Activated effector memory CD4-positive, alpha-beta T cell treated with Interleukin-2 at 50 U/mL for 16 hours (primary cell): ENCODE measurements at places on chromosomes 16 and 17.

DNA sequence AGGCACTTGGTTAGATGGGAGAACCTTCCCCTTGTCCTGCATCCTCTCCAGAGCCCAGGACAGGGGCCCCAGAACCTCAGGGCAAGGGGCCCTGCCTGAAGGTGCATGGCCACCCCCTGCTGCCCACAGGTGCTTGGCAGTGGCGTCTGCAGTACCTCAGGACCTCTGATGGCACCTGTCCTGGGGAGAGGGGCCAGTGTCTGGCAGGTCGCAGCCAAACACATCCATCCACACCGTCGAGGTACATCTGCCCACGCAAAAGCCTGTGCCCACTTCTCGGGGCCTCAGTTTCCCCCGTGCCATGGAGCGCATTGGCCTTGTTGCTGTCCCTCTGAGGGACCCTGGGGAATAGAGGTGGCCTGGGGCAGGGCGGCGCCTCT is 9.3 kb downstream of the MAP2K3 start:
- no peak for DNase-seq

GRCh38 chr16:84308120-84308519 is 13.4 kb downstream of the WFDC1 start:
- DNase-seq, result no peak

DNA sequence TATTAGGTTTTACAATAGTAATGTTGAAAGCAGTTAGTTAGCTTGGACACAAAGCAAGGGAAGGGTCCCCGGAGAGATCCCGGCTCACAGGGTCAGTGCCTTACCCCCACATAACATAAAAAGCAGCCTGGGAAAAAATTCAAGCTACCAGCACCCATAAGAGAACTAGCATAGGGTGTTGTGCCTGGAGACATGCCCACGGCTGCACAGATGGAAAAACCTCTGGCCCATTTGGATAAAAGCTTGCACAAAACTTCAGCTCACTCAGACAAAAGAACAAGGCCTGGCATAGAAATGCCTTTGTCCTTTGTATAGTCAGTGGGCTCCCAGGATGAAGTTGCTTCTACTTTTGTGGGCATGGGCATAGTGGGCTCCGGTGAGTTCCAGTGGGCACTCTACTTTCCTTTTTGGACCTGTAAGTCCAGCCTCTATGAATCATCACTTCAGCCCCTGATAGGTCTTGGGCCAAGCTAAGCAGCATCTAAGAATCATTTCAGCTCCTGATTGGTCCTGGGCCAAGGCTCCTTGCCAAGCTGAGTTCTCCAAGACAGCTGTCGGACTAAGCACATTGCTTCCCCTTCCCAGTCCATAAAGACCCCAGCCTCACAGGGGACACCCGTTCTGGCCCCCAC is 1.3 kb upstream of the RDM1 start:
- no peak for DNase-seq

- no peak for DNase-seq
Measured at GRCh38 chr17:16269658-16270057, 52.6 kb downstream of the PIGL start.

- no peak for DNase-seq
Measured at GRCh38 chr16:69049146-69049545, 56.3 kb upstream of the HAS3 start.

DNA sequence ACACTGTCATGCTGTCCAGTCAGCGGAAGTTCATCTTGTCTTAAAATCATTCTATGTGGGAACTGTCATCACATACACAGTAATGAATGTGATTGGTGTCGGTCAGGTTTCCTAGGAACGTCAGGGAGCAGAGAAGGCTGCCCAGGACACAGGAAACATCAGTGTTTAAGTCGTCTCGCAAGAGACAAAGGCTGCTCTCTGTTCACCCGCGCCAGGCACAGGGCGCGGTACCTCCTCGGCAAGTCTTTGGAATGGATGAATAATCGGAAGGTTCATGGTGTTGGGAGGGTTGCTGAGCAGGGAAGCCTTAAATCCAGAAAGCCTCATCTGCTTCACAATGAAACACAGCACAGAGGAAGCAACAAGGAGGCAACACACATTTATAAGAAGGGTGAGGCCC is 148.2 kb downstream of the CPPED1 start:
- no peak for DNase-seq

- peak; percentile 36 for DNase-seq
Measured at GRCh38 chr17:76968707-76969597, 100.7 kb downstream of the MGAT5B start.

DNA sequence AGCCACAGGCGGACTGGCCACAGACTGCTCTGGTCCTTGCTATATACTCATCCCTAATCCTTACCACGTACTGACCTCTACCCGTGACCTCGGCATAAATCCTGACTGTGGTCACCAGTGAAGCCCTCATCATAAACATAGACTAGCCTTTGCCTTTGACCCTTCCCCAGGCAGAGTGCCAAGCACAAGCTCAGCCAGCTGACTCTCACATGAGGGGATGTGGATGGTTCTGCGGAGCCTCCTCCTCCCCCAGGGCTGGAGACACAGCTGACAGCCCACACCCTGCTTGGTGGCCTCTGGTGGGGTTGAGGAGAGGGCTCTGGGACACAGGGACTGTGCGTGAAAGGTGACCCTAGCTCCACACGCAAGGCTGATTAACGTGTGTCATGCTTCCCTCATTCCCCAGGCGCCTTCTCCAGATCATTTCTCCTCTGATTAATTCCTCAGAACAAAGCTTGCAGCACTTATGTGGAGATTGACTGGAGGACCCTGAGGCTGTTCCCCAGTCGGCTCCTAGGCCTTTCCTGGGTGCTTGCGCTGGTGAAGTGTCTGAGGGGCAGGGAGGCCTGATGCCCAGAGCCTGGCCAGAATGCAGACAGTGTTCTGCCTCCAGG is 241.5 kb upstream of the NLRP1 start:
- DNase-seq, result no peak

DNA sequence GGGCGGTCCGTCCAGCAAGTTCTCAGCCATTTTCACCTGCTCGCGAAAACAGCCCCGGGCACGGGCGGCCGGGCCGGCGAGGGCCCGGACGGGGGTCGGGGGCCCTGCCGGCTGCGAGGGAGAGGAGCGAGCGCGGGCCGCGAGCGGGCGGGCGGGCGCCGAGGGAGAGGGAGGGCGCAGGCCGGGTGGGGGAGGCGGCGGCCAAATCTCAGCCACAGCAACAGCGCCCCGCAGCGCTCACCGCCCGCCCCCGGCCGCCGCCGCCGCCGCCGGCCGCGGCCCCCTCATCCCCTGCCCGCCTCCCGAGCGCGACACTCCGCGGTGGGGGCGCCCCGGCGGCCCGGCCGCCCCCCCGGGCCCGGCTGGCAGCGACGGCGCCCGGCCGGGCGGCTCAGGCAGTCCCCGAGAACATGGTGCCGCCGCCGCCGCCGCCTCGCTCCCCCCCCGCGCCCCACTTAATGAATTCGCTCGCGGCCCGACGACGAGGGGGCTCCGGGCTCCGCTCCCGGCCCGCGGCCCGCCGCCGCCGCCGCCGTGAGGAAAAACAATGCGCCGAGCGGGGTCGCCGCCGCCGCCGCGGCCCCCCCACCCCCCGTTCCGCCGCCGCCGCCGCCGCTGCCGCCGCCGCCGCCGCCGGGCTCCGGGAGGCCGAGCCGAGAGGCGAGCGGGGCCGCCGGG is 487 bp downstream of the CREBBP start:
- peak; percentile 61 for DNase-seq

DNA sequence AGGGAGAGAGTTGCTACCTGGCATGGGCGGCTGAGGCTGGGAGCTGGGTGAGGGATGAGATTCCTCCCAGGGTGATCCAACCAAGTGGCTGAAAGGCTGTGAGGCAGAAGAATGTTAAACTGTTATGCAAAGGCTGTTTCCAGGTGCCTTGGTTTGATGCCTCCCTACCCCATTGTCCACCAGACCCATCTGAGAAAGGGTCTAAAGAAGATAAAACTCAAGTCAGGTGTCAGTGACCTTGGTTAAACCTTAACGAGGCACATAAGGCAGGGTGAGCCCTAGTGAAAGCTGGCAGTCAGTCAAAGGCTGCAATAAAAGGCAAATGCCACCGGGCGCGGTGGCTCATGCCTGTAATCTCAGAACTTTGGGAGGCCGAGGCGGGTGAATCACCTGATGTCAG is 23.8 kb downstream of the LDHD start:
- DNase-seq, result no peak

DNA sequence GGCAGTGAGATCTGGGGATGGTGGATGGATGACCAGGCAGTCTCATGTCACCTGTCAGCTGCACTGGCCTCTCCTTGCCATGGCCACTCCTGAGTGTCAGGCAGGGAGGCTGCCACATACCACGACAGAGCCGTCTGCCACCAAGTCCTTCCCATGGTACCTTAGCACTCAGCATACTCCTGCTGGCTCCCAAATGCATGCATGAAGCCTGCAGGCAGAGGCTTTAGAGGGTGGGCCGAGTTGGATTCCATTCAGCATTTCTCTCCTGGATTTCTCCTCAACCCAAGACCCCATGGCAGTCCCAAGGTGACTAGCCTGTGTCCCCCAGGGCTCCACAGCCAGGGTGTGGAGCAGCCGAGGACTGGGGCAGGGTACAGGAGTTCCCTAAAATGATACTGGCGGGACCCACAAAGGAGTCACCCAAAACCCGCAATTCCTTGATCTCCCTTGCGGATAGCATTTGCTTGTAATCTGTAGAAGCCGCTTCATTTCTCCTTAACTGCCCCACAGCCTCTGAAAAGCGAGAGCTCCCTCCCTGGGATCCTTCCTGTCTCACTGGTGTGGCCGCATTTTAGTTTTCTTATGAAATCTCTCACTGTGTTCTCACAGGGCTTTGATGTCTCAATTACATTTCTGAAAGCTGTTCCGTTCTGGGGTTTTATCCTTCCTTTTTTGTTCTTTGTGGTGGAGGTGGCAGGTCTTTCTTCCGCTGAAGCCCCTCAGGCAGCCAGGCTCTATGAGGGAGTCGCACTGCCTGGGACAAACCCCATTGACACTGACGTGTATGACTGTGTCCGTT is 141.4 kb downstream of the SOCS1 start:
- DNase-seq, result no peak

DNA sequence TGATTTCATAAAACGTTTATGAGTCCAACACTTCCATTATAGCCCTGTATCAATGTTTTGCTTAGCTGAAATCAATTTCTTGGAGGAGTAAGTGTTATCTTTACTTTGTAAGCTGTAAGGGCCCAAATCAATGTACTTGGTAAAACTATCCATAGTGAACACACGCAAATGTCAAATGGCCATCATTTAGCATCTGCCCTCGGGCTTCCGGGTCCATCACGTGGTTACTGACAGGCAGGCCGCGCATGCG is 687 bp upstream of the NARF start:
- DNase-seq, result no peak

- no peak for DNase-seq
Measured at GRCh38 chr16:89828870-89829629, 775 bp downstream of the SPIRE2 start.

GRCh38 chr17:69523244-69523861 is 108.9 kb downstream of the MAP2K6 start:
- DNase-seq, result no peak

DNA sequence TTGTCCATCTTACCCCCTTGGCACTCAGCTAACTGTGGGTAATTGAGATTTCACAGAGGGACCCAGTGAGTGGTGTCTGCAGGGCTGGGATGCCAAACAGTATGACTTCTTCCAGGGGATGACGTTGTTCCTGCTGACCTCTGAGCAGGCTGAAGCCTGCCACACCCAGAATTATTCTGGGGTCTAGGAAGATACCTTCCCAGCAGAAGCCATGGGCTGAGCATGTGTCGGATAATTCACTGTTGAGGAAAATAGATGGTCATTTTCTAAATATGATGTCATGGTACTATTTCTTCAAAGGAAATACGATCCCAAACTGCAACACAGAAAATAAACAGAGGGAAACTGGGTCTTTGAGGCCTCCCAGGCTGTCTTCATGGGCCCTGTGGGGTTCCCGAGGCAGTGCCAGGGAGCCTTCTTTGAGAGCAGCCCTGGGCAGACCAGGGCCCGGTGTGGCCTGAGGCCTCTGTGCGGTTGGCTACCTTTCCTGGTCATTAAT is 17.4 kb downstream of the WNT9B start:
- DNase-seq, result no peak

DNA sequence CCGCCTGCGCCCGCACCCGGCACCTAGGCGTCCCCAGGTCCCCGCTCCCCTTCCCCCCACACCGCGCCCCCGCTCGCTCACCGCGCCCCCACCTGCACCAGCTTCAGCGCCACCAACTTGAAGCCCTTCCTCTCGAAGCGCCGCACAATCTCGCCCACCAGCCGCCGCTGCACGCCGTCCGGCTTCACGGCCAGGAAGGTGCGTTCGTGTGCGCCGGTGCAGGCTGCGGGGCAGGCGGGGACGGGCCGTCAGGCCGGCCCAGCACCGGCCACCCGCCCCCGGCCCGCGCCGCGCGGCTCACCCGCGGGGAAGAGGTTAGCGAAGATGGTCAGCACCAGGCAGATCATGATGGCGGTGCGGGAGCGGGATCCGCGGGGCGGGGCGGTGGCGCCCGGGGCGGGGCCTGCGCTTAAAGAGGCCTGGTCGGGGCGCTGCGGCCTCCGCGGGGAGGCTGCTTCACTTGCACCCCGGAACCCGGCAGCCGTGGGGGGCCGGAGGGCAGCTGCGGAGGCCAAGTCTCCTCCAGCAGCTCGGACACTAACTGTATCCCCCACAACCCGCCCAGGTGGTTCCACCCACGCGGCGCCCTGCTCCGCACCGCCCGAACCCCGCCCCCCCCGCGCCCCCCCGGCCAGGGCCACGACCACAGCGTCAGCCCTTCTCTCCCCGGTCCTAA is at the start of gene NME3:
Gene NME3 (minus strand): TSS at position 356 of the 676 bp plus-strand sequence. CDS start 9 bp downstream, at position 347.
- peak; percentile 73 for DNase-seq

- no peak for DNase-seq
Measured at GRCh38 chr16:27571433-27572326, 21.7 kb downstream of the KATNIP start.

DNA sequence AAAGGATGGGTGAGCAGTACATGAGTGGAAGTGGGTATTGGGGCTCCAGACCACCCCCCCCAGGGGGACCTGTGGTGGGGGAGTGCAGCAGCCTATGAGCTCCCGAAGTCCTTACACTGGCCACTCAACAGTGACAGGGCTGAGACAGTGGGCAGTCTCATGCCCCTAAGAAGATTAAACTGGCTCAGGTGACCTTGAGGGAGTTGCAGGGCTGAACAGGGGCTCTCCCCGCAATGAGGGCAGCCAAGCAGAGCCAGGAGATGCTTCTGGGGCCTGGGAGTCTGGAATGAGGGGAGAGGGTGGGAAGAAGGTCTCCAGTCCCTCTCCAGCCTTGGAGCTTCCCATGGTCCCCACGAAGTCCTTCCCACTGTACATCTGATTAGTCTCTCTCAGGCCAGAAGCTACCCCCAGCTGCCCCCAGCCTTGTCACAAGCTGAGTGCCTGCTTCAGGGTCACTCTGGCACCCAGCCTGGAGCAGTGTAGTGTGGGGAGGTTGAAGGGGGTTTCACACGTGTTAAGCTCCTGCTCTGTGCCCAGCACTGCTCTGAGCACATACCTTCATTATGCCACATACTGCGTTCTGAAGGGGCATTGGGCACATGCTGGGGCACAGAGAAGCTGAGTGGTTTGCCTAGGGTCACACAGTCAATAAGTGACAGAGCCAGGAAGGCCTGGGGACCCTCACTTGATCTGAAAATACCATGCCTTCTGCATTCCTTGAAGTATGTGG is 1.0 kb upstream of the CDH16 start:
- no peak for DNase-seq

DNA sequence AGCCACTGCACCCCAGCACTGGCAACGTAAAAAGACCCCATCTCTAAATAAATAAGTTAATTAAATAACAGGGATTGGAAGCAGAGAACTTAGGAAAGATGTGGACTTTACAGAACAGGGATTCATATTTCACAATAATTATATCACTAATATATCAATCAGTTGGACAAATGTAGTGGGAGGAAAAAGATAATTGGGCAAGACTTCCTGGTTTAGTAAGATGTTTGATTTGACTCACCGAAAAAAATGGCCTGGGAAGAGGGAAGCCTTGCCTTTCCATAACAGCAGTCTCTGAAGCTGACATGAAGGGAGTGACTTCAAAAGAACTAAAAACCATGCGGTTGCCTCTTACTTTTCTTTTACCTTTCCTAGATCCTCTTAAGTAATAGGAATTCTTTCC is 15.2 kb upstream of the C17orf78 start:
- no peak for DNase-seq
